ENCODE measurements at places on chromosomes 3 and 15.
A peak's percentile ranks its signal among the peaks of the same experiment; 100 is the strongest.

DNA sequence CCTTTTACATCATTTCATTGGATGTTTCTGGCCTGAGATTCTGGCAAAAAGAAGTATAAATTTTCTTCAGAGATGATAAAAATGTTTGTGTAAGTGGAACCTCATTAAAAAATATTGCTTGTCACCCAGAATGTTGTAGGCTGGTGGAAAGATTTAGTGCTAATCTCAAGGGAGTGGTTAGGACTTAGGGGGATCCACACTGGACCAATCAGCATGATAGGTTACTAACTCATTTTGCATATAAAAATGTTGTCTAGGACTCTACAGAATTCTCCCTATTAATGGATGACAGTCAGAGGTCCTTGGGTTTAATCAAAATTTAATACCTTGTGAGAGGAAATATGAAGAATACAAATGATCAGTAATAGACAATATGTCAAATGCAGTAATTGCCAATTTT, 108.6 kb upstream of the TNIK start:
- DNase-seq = no peak

- DNase-seq = no peak
Measured at GRCh38 chr15:98983334-98983733, 24.3 kb downstream of the PGPEP1L start.

- no peak for DNase-seq
Measured at GRCh38 chr3:13662238-13662847, 113.4 kb downstream of the FBLN2 start.

DNA sequence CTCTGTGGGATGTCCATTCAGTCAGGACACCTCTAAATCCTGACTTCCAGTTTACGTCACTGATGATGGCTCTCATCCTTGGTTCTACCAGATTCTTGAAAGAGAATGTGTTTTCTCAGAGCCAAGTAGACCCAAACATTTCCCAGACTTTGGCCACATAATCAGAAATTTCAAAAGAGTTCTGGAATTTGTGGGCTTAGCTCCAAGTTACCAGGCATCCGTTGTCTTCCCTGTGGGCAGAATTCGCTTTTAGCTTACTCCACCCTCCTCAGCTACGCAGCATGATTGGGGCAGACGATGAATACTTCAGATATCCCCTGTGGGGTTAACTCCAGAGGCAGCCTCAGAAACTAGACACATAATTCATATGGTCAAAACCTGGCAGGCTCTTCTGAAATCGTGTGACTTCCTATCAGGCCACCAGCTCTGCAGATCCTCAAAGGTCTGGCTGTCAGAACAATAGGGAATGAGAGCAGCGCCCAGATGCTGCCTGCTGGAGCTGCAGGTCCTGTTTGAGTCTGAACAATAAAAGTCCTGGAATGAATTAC, 30.6 kb downstream of the CRTC3 start:
- DNase-seq = no peak

DNA sequence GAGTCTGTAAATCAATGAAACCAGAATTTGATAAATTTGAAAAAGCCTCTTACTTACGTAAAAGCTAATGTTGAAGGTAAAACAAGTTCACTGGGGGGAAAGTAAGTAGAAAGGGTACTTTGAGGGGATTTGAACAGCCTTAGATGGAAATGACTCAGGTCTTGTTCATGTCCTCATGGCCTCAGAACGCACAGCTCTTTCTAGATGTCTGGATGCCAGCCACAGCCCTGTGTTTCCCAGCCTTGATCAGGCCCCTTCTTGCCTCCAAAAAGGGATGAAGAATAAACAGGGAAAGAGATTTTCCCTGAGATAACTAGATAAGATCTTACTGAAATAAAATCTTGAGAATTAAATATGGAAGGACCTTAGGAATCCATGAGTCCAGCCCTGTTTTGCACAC, 237.1 kb upstream of the GOLGA6L4 start:
- no peak for DNase-seq

GRCh38 chr15:49621401-49621811, 558 bp downstream of the DTWD1 start:
- no peak for DNase-seq

- DNase-seq = peak; percentile 52
Measured at GRCh38 chr3:112128843-112129727, 4.0 kb downstream of the GCSAM start.

DNA sequence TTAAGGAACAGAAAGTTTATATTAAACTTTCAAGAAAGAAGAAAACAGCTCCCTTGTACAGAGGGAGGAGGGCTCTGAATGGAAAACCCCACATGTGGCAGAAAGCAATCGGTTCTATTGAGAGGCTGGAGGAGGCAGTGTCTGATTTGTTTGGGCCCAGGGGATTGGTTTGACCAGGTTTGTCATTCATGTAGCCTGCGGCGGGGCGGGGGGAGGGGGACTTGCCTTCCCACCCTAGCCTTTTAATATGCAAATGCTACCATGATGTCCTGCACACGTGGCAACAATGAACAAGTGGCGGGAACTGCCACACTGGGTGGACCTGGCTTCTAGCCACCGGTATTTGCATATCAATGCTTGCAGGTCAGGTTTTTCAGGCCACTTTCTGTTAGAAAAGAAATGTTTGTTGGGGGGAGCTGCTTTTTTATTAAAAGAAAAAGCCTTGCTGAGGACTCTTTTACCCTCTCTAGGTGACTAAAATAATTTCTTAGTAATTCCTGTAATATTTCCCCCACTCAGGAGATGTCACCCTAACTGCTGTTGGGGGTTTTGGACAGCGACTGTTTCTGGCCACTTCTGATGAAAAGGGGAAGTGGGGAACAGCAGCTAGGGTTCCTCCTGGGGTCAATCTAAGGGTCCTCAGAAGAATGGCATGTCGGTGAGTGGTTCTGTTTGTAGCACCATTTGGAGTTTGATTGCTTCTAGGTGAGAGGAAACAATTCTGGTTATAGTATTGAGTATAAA, 691.2 kb downstream of the TBL1XR1 start:
- DNase-seq = no peak

DNA sequence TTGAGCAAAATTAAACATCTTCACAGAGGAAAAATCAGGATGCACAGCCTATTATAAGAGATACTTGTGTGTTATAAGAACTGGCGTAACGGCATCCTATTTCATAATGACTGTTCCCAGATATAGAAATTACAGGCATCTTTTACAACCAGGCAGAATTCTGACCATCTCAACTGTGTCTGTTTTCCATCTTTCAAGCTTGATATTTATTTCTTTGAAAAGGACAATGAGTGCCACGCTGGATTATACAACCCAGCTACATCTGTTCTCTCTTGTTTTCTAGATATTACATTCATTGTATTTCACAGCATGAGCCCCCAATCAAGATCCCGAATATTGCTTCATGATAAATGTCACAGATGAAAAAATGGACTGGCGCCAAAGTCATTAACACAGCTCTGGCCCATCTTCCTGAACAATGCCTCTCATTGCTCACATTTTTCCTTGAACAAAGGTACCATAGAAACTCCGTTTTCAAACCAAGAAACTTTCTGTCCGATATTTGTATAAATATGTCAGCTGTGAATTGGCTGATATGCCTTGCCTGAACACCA, 420.6 kb downstream of the TBL1XR1 start:
- no peak for DNase-seq

DNA sequence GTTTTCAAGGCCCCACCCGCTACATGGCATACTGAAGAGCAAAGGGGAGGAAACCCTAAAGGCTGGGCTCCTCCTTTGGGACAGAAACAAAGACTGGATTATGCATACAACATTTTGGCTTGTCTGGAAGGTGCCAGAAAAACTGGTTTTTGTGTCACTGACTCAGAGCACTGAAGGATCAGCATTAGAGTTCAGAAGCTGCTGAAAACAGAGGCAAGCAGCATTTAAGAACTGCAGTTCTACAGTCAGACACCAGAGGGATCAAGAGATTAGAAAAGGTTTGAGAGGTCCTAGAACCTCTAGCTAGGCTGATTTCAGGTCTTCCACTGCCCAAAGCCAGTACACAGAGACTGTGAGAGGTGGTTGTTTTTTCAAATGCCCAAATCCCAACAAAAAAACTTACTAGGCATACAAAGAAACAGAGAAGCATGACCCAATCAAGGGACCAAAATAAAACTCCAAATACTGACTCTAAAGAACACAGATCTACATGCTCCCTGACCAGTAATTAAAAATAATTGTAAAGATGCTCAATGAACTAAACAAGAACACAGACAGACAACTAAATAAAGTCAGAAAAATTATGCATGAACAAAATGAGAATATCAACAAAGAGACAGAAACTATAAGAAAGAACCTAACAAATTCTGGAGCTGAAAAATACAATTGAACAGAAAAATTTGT, 91.2 kb downstream of the SENP2 start:
- DNase-seq = no peak

DNA sequence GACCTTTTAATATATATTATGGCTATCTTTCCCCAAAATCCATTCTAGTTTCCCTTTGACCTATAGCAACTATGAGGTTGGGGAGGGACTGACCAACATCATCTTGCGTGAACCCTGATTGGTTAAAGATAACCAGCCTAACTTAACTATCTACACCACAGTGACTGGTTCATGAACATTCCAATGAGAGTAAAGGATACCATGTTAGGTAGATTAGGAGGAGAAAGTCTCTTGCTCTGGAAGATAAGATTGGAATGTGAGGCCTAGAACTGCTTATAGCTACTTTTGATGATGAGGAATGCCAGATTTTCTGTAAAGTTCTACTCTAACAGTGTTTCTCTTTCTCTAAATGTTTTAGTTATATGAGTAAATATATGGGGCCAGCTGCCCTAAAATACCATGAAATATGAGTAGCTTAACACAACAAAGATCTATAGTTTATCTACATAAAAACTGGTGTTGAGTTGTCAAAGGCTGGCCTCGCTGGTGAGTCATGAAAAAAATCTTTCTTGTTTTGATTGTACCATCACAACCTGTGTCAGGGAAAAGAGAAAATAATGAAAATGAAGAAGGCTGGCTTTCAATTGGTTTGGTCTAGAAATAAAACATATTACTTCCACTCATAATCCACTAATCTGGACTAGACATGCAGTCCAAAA, 481.4 kb downstream of the NSUN3 start:
- DNase-seq = no peak

DNA sequence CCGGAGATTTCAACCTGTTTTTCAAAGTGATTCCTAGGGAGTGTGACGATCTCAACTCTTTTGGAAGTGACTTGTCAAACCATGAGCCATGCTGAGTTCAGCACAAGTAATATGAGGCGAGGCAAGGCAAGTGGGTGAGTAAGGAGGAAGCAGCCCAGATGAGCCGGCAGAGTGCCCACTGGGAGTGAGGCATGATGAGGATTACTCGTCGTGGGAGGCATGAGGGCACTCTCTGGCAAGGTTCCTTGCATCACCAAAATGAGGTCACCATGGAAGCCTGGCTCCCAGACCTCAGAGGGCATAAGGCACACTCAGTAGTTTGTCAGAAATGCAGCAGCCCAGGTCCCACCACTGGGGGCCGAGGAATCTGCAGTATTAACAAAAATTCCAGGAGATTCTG, 636.1 kb downstream of the MAGI1 start:
- no peak for DNase-seq

GRCh38 chr3:60579734-60580133, 671.5 kb downstream of the FHIT start:
- DNase-seq = no peak

DNA sequence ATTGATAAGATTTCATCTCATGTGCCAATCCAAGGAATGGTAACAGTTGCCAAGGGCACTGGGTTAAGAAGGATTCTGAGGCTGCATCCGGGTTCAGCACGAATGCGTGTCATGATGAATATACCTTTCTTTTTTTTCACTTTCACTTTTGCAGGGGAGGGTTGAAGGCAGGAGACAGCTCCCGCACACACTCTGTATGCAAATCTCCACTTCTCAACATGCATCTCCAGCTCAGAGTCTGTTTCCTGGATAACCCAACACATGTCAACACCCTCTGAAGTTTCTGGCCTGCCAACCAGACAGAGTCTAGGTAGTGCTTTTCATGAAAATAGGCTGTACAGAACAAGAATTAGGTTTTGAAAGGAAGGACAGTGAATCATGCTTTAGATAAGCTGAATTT, 21.6 kb downstream of the B4GALT4 start:
- no peak for DNase-seq

DNA sequence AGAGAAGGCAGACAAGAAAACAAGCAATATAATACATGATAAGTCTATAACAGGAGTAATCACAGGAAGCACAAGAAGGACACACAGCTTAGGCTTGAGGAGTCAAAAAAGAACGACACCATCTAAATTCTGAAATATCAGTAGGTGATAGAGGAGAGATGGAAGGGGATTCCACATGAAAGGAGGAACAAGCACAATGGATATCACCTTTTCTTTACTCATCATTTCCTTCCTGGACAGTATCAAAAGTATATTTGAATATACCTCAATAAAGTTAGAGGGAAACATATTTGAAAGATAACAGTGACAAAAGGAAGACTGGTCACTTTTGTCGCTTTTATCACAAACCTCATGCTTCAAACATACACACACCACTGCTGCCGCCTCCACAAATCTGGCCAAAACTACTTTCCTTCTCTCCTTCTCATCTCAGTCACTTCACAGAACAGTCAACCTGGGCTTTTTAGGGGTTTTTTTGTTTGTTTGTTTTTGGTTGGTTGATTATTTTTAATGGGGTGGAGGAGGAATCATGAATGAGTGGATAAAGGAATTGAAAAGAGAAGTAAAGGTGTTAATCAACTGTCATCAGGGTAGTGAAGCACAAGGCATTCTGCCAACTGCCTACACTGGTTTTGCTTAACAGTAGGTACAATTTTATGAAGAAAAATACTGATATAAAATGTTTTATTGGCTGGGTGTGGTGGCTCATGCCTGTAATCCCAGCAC, 18.5 kb downstream of the DENND4A start:
- DNase-seq = no peak

- DNase-seq = no peak
Measured at GRCh38 chr3:137116619-137117018, 158.8 kb downstream of the IL20RB start.

DNA sequence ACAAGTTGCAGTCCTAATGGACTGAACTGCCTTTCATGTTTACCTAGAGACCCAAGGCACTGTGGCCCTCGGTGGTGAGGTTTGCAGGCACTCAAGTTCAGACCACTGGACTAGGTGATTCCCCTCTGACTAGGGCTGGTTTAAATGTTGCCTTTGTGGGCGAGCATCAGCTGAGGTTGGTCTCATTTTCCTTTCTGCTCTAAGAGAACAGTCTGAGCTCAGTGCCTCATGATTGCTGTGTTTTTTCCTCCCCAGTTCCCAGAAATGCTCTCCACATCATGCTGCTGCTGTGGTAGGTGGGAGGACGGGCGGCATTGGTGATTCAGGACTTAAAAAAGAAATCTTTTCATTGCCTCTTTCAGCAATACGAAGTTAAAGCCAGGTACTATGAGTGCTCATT, 237.2 kb downstream of the MBNL1 start:
- DNase-seq = no peak

DNA sequence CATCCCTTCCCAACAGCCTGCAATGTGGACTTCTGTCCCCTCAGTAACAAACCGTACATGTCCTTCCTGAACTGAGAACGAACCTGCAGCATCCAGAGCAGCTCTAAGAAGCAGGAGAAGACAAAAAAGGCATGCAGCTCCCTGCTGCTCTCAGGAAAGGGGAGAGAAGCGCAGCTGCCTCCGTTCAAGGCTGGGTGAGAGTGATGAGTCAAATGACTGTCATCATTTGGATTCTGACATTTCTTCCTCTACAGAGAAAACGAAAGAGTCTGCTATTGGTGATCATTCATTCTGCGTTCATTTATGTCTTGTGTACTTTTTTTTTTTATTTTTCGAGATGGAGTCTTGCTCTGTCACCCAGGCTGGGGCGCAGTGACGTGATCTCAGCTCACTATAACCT, 677.8 kb downstream of the FHIT start:
- no peak for DNase-seq

GRCh38 chr3:7275396-7275795, 414.5 kb downstream of the GRM7 start:
- no peak for DNase-seq

- DNase-seq = no peak
Measured at GRCh38 chr3:32698506-32698905, 13.5 kb downstream of the CNOT10 start.
